Heart left ventricle (tissue), 16 donors: ENCODE measurements at places on chromosomes 1 and 21. TPM values are rescaled to one million over a fixed set of nuclear protein-coding genes. Genes with fewer than 3 reads are reported as not detected.

DNA sequence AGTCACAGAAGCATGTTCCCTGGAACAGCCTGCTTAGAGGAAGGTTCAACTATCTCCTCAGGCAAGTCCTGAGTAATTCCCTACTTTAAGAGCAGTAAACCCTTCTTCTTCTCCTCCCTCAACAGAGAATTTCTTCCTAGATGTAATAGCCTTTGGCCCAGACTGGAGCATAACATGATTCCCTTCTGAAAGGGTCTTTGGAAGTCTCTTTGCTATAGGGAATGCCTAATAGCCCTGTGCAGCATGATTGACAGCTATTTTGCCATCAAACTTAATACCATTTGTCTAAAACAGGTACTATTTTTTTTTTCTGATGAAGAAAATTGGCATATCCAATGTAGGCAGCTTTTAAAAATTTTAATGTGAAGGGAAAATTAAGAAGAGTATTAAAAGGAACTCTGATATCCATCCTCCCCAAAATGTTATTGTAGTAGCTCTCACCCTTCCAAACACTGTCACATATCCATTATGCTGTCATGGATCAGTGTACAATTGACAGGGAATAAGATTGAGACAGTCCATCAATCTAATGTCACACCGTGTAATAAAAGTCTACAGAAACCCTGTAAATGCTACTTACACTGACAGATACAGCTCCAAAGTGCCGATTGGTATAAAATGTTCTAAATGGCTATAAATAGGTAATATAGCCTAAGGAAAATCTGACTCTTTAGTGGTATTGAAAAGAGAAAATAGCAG lies 884.6 kb downstream of the TTLL7 start:
- no peaks in the 10 kb centered on the region for H3K36me3 ChIP-seq
- no peak for DNase-seq
- no peak overlapping the region for H3K27ac ChIP-seq
- H3K27me3 ChIP-seq, result no peaks in the 10 kb centered on the region

DNA sequence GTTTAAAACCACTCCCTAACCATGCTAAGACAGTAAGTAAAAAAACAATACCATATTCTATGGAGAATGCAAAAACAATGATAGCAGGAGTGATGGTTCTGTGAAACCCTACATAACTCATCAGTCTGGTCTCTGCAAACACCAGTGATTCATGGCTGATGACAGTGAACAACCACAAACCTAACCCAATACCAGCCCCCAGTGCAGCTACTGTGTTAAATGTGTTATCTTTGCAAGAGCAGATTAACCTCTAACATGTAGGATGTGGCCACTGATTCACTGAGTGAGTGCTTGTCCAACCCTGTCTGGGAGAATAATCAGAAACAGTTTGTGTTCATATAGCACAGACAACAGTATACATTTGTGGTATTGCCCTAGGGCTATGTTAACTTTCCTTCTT lies 100.2 kb upstream of the COG2 start:
- H3K36me3 ChIP-seq, result no peaks in the 10 kb centered on the region
- no peaks in the 10 kb centered on the region for H3K4me1 ChIP-seq
- H3K27me3 ChIP-seq, result no peaks in the 10 kb centered on the region
- no peak for DNase-seq
- H3K4me3 ChIP-seq, result no peak overlapping the region

DNA sequence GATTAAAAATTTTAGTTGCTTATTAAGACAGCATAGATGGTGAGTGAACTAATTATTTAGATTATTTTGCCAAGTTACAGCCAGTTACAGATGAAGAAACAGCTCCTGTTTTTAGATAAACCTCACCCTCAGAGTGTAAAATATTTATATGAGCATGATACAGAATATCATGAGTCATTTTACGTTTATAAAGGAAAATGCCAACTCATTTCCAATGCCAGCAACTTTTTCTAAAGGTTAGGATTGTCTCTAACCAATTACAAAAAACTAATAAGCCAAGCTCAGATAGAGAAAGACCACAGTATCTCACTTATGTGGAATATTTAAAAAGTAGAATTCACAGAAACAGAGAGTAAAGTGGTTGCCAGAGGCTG lies 590.1 kb downstream of the LTN1 start:
- no peaks in the 10 kb centered on the region for H3K4me1 ChIP-seq
- no peak overlapping the region for H3K4me3 ChIP-seq
- no peak overlapping the region for H3K27ac ChIP-seq
- DNase-seq, result no peak

Gene DNAJC28
- polyA plus RNA-seq, result 5.8 TPM

Gene LRRC38
- polyA plus RNA-seq, result 4.4 TPM

- no peak for DNase-seq
- no peak overlapping the region for H3K27ac ChIP-seq
- H3K36me3 ChIP-seq, result no peaks in the 10 kb centered on the region
Observed at GRCh38 chr21:40379881-40380810, 466.8 kb downstream of the DSCAM start.

DNA sequence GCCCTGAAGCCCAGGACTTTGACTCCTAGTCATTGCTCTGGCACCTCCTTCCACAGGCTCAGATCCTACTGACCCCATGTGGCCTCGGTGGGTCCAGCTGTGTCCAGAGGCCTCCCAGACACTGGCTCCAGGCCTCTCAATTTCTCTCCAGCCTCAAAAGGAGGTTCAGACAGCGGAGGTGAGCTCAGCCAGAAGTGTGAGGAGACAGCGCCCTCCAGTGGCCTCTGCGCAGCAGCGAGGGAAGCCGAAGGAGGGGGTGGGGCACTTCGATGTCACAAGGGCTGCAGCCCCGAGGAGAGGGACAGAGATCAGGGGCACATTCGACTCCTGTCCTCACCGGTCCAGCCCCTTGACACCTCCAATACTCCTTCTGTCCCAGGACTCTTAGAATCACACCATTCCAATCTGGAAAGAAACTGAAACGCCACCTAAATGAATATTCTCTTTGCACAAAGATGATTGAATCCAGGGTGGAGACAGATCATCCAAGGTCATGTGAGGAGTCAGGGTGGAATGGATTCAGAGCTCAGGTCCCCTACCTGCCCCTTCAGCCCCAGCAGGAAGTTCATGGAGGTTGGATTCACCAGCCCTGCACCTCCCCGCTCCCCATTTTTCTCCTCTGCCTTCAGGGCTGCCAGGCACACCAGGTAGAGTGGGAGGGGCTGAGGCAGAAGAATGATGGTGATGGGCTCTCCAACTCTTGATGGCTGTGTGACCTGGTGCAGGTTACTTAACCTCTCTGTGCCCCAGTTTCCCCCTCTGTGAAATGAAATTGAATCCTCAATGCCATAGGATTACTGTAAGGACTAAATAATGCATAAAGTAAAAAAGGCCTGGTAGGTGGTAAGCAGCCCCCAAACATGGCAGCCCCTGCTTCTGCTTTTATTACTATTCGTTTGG lies 34.8 kb upstream of the ZBTB40 start:
- no peak overlapping the region for H3K27ac ChIP-seq
- peak; percentile 83 for DNase-seq
- H3K4me3 ChIP-seq, result no peak overlapping the region
- peaks cover 30% of the 10 kb centered on the region for H3K27me3 ChIP-seq

Gene HMGN2
- polyA plus RNA-seq, result 116 TPM

GRCh38 chr1:184152434-184152898 lies 100.9 kb downstream of the TSEN15 start:
- peak; percentile 34 for DNase-seq
- no peaks in the 10 kb centered on the region for H3K27me3 ChIP-seq
- peak overlapping the region; percentile 91 for H3K27ac ChIP-seq
- H3K4me1 ChIP-seq, result peaks cover 14% of the 10 kb centered on the region
- no peaks in the 10 kb centered on the region for H3K36me3 ChIP-seq

DNA sequence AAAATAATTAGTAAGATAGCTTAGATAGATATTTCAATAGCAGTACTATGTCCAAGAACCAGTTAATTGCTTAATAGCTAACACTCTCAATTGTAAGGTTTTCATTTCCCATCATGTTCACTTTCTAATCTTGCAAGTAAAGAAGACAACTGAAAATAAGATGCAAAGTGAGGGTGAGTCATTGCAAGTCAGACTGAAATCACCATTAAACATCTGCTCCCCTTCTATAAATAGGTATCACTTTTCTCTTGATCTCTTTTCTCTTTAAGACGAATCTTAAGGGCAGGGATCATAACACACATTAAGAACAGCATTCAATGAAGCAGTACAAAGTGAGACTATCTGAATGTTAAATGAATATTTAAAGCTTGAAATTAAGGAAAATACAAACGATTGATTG lies 40.4 kb downstream of the UBR4 start:
- H3K4me3 ChIP-seq, result no peak overlapping the region
- no peak overlapping the region for H3K27ac ChIP-seq
- H3K4me1 ChIP-seq, result no peaks in the 10 kb centered on the region
- no peaks in the 10 kb centered on the region for H3K27me3 ChIP-seq
- DNase-seq, result no peak

- H3K4me3 ChIP-seq, result no peak overlapping the region
- DNase-seq, result no peak
- no peaks in the 10 kb centered on the region for H3K4me1 ChIP-seq
- H3K27ac ChIP-seq, result no peak overlapping the region
- H3K36me3 ChIP-seq, result no peaks in the 10 kb centered on the region
Observed at GRCh38 chr1:230797942-230798365, 50.8 kb downstream of the CAPN9 start.

Gene DVL1
- polyA plus RNA-seq, result 110 TPM

DNA sequence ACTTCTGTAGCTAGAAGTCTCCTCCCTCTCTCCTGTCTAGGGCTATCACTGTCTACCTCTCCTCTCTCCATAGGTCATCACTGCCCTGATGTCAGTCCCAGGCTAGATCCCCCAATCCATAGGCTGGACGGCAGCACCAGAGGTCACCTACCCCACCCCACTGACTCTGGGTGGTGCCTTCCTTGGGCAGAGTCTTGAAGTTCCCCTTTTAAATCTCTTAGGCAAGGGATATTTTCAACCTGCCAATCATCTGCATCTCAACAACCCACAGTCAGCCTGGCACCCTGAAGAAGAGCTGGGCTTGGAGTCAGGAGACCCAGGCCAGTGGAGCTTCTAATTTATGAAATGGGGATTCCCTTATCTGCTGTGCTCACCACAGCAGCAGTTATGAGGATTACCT lies 13.2 kb downstream of the MYBPH start:
- H3K36me3 ChIP-seq, result peaks cover 5% of the 10 kb centered on the region
- no peak overlapping the region for H3K4me3 ChIP-seq

DNA sequence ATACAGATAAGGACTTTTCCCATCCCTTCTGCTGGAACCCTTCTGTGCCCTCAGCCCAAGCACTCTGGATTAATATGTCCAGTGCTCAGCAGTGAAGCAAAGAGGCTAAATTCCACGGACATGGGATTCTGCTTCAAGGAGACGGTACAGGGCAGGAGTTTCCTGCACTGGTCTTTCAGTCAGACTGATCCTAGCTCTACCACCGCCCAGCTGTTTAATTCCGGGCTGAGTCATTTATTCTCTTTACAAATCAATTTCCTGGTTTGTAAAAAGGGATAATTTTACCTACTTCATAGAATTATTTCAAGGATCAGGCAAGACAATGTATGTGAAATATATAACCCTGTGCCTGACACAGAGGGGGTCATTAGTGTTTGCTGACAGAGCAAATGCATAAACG lies 41.6 kb upstream of the NRDC start:
- no peaks in the 10 kb centered on the region for H3K4me1 ChIP-seq
- DNase-seq, result no peak
- no peaks in the 10 kb centered on the region for H3K36me3 ChIP-seq
- H3K27ac ChIP-seq, result no peak overlapping the region
- peaks cover 38% of the 10 kb centered on the region for H3K27me3 ChIP-seq
- H3K4me3 ChIP-seq, result no peak overlapping the region

Gene CNR2
- not detected for polyA plus RNA-seq

DNA sequence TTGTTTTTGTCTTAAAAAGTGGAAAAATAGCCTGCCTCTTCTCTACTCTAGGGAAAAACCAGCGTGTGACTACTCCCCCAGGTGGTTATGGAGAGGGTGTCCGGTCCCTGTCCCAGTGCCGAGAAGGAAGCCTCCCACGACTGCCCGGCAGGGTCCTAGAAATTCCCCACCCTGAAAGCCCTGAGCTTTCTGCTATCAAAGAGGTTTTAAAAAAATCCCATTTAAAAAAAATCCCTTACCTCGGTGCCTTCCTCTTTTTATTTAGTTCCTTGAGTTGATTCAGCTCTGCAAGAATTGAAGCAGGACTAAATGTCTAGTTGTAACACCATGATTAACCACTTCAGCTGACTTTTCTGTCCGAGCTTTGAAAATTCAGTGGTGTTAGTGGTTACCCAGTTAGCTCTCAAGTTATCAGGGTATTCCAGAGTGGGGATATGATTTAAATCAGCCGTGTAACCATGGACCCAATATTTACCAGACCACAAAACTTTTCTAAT lies 35.0 kb upstream of the TDRD10 start:
- H3K4me3 ChIP-seq, result no peak overlapping the region
- no peaks in the 10 kb centered on the region for H3K27me3 ChIP-seq
- no peak for DNase-seq
- peaks cover 2% of the 10 kb centered on the region for H3K36me3 ChIP-seq

DNA sequence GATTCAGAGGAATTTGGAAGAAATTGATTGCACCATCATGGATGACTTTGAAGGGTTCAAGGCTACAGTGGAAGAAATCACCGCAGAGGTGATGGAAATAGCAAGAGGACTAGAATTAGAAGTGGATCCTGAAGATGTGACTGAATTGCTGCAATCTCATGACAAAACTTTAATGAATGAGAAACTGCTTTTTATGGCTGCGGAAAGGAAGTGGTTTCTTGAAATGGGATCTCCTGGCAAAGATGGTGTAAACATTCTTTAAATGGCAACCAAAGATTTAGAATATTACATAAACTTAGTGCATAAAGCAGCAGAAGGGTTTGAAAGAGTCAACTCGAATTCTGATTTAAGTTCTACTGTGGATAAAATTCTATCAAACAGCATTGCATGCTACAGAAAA lies 698.6 kb downstream of the PLA2G4A start:
- no peak overlapping the region for H3K4me3 ChIP-seq
- H3K36me3 ChIP-seq, result no peaks in the 10 kb centered on the region
- no peak for DNase-seq
- H3K4me1 ChIP-seq, result no peaks in the 10 kb centered on the region
- no peak overlapping the region for H3K27ac ChIP-seq
- no peaks in the 10 kb centered on the region for H3K27me3 ChIP-seq

GRCh38 chr1:202703191-202703590 lies 7.1 kb downstream of the SYT2 start:
- no peak overlapping the region for H3K27ac ChIP-seq
- no peaks in the 10 kb centered on the region for H3K36me3 ChIP-seq
- no peaks in the 10 kb centered on the region for H3K4me1 ChIP-seq

Gene HCN3
- 1.4 TPM for polyA plus RNA-seq

DNA sequence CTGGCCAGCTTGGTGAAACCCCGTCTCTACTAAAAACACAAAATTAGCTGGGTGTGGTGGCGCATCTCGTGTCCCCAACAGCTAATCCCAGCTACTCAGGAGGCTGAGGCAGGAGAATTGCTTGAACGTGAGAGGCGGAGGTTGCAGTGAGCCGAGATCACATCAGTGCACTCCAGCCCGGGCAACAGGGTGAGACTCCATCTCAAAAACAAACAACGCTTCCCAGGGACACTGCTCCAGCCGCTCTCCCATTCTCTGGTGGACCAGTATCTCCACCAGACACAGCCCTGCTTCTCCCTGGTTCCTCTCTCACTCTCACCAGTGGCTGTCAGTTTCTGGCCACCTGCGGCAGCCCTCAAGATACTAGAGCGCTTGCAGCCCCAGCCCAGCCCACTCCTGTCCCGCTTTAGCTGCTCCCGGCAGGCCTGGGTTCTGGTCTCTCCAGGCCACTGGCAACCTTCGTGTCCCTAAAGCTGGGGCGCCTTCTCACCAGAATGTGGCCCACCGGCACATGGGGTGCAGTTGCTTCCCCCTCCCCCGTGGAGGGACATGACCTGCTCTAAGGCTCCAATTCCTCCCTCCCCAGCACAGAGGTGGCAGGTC lies 20.9 kb upstream of the LRRC47 start:
- H3K27me3 ChIP-seq, result no peaks in the 10 kb centered on the region
- no peaks in the 10 kb centered on the region for H3K4me1 ChIP-seq
- peaks cover 66% of the 10 kb centered on the region for H3K36me3 ChIP-seq
- no peak for DNase-seq
